ENCODE measurements at places on chromosomes 12 and 14.

- no peak for DNase-seq
Observed at GRCh38 chr14:31270196-31270772, 62.7 kb upstream of the HECTD1 start.

DNA sequence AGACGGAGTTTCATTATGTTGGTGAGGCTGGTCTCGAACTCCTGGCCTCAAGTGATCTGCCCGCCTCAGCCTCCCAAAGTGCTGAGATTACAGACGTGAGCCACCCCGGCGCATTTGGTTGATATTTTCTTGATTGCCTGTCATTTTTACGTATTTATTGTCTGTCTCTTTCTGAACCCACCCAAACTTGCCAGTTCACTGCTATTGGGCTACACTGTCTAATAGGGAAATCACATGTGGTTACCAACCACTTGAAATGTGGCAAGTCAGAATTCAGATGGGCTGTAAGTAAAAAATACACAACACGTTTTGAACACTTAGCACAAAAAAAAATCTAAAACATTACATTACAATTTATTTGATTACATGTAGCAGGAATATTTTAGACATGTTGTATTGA, 2.1 kb downstream of the WSB2 start:
- no peak for DNase-seq

GRCh38 chr14:38217553-38217952, 9.8 kb downstream of the SSTR1 start:
- no peak for DNase-seq

- no peak for DNase-seq
Observed at GRCh38 chr12:127169321-127170181, 1097.4 kb upstream of the TMEM132C start.

GRCh38 chr14:62301911-62302310, 539.7 kb downstream of the SNAPC1 start:
- DNase-seq = no peak

DNA sequence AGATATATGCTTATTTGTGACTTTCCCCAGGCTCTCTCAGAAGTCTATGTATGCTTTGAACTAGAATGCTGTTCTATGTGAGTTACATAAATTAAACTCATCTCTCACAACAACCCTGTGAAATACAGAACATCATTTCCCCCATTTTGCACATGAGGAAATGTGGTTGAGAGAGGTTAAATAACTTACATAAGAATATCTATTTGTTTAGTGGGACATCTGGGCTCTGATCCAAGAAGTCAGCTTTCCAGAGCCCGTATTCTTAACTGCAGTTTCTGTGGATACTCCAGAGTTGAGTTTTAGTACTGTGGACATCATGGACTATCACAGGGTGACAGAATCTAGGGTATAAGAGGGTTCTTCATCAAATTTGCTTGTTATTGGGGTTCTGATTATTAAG, 242.5 kb upstream of the ARHGAP5 start:
- peak; percentile 55 for DNase-seq

DNA sequence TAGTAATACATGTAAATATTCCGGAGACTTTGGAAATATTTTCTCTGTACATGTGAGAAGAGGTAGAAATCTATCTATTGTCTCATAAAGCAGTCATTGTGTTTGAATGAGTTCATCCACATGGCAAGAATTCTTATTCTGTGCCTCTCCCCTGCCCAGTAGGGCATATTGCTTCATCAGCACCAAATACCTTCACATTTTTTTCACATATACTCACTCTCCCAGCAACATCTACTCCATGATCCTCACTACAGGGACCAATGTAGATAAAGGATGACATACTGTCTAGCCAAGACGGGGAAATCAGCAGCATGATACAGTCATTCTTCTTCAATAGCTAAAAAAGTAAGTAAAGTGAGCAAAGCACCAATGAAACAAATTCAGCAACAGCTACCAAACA, 1.3 kb upstream of the TAS2R14 start:
- DNase-seq = no peak

- DNase-seq = no peak
Observed at GRCh38 chr12:10031771-10032175, 1.3 kb downstream of the CLEC9A start.

DNA sequence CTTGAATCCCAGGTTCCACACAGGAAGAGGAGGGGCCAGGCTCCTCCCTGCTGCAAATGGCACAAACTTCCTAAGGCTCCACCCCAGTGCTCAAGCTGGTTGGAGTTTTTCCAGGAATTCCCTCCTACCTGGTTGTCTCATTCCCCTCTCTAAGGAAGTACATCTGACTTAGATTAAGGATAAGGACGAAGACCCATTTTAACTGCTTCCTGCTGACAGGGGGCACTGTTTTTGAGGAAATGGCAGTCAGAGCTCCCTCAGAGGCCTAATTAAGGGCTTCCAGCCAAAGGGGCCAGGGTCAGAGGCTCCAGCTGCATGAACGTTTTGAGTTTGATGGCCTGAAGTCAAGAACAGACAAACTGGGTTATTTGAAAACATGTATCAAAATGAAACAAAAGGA, 1084.7 kb downstream of the SLC6A15 start:
- no peak for DNase-seq

DNA sequence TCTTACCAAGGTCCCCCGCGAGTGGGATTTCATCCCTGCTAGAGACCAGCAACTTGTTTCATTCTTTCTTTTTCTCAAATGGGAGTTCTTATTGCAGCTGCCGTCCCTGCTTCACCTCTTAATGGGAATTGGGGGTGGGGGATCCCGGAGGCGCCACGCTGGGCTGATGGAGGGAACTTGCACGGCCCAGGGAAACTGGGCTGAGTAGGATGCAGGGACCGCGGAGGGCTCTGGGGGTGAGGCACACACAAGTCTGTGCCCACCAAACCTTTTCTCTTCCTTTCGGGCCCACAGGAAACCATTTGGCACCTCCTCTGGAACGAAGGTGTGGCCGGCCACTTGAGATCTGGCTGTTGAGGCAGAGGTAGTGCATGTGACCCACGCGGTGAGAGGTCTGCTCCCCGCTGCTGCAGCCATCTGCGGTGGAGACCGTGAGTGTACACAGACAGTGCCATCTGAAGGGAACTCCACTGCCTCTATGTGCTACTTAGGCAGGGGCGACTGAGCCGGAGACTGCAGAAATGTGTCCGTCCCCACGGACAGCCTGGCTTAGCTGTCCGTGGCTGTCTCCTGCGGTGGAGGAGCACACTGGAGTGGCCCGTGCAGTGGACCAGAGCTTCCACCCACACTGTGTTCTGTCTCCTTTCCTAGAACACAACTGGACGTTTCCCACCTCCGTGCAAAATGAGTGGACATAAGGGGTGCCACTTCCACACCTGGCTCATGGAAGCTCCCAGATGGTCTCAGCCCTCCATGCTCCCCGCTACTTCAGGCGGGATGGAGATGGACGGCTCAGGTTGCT, 42.1 kb upstream of the TESC start:
- peak; percentile 39 for DNase-seq

DNA sequence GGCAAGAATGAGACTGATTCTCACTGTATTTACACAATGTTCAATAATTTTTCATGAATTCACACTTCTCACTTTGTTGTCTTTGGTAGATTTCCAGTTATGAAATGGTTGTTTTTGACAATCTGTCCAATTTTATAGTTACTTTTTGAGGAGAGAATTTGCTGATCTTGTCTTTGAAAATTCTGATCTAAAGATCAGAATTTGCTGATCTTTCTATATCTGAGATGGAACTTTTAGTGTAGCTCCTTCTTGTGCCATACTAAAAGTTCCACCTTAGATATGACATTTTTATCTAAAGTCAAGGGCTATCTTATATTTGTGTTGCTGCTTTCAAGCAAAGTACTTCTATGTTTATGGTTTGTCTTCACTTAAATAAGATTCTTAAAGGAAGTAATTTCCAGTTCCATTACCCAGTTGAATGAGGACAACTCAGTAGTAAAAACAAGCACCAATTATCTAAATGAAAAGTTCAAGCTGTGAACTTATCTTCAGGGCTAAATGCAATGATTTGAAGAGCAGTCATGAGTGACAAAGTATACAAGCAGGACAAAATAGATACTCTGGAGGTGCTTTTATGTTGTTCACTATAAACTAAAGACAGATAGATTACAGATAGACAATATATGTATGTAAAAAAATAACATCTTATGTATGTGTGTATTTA, 76.4 kb upstream of the FOXG1 start:
- no peak for DNase-seq

DNA sequence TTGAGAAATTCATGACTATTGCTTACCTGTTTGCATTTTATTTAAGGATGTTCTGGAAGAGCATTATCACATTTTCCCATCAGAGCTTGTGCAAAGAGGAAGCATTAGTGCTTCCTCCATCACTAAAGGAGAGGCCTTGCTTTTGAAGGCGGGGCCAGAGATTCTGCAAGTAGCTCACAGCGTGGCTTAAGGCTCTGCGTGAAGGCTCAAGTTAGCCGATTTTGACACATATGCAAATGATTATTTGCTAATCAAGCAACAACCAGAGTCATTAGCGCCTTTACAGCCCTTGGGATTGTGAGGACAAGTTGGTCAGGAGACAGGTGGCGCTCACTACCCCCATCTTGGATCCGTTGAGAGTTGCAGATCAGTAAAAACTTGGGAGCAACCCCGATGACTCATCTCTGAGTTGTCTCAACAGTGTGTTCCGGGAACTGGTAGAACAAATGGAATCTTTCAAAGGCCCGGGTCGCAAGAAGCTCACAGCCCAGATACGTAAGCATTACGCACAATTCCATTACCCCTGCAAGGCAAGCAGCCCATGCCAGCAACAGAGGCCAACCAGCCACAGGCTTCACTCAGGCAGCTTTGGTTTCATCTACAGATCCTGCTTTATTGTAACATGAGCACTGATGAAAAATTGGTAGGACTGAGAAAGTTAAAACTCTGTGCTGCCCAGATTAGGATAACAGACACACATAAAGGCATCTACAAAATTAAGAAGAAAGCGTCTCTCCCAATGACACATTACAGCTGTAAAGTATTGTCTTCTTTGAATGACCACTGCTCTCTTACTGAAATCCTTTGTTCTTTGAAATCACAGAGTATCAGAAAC, 34.9 kb upstream of the SPTSSA start:
- DNase-seq = no peak

DNA sequence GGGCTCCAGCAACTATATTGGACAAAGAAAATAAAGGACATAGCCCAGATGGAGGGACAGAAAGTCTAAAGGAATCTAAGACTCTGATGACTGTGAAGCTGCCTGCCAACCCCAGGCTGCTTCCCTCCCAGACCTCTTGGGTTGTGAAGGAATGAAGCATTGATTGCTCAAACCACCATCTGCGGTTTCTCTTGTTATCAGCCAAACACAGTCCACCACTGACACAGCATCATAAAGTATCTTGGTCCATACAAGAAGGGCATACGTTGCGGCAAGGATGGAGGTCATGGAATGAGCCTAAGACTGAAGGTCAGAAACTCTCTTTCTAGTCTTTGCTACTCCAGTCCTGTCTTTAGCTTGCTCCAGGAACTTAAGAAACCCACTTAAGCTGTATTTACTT, 58.5 kb upstream of the PLXNC1 start:
- DNase-seq = no peak

- DNase-seq = no peak
Observed at GRCh38 chr14:76770521-76771436, 9.5 kb downstream of the VASH1 start.

GRCh38 chr12:12628013-12628412, 16.3 kb downstream of the CREBL2 start:
- no peak for DNase-seq

DNA sequence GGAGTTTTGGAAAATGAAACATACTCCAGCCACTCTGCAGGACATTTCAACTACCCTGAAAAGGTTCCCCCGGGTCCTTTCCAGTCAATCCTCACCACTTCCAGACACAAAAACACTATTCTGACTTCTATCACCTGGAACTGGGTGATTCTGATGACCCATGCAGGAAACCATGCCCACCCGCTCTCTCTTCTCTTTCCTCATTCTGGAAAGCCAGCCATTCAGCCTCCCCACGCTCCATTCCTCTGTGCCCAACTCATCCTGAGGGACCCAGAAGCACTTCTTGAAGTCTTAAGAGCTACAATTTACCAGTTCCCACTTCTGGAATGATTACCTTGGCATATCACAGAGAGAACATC, 3.2 kb downstream of the CCDC88C start:
- no peak for DNase-seq

DNA sequence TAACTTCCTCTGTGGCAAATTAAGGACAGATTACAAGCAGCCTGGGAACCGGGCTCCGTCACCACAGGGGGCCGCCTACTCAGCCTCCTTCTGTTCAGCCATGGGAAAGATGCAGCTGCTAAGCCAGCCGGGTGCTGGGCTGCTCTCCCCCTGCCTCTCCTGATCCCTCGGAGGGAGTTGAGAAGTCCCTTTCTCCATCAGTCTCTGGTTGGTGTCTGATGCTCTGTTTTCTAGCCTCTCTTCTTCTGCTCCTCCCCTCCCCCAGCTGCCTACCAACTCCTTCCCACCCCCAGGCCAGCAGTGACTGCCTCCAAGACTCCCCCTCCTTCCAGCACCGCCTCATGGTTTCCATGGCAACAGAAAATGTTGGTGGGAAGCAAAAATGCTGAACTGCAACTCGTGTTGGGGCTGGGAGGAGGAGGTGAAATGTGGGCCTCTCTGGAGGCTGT, 486.7 kb downstream of the APAF1 start:
- DNase-seq = no peak
